Muscle of leg (tissue), 16 donors: ENCODE measurements at places on chromosomes 2 and 18. TPM values are rescaled to one million over a fixed set of nuclear protein-coding genes. Genes with fewer than 3 reads are reported as not detected.

Gene CASP10
- 6.7 TPM for total RNA-seq

Gene KCNS3
- 6.6 TPM for total RNA-seq

Gene CCDC178
- total RNA-seq: 0.58 TPM

Gene POTEC
- total RNA-seq: not detected

Gene XDH
- under 0.01 TPM for total RNA-seq

Gene SLC25A12
- 25.6 TPM for total RNA-seq

Gene FAHD2A
- 18.5 TPM for total RNA-seq

Gene DCDC2C
- total RNA-seq: 0.18 TPM

Gene SERPINB10
- 0.04 TPM for total RNA-seq

Gene STK11IP
- total RNA-seq: 12.7 TPM

Gene GMPPA
- total RNA-seq: 28.7 TPM

Gene PCARE
- 0.09 TPM for total RNA-seq

Gene GRB14
- 2.9 TPM for total RNA-seq

Gene TDRD15
- not detected for total RNA-seq

Gene CXCR1
- total RNA-seq: not detected
